ENCODE measurements at places on chromosomes 7 and 10. TPM values are rescaled to one million over a fixed set of nuclear protein-coding genes. Genes with fewer than 3 reads are reported as not detected.

DNA sequence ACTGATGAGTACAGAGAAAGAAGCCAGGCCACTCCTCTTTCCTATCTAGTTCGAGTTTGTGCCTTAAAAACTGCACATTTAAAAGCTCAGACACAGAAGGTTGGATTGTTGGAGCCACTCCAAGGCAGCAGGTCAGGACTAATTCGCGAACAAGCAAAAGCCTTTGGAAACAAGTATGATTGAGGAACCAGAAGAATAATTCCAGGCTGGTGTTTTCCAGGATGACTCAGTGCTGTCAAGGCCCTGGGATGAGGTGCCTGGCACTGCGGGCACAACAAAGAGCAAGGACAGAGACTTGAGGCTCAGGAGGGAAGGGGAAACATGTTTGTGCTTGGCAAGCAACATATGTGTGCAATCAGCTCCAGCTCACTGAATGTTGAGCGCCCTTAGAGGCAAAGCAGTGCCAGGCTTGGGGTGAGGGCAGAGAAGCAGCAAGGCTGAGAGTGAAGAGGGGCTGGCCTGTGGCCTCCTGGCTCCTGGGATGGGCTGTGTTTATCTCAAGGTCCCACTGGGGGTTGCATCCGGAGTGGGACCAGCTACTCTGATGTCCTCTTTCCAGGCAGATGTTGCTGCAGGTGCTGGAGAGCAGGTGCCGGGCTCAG is 44.1 kb downstream of the VSTM4 start:
- no peak for DNase-seq

Gene GPR158
- under 0.01 TPM for total RNA-seq

- DNase-seq = no peak
These were observed 14.1 kb upstream of the CEP41 start for GRCh38 chr7:130454959-130455358.

DNA sequence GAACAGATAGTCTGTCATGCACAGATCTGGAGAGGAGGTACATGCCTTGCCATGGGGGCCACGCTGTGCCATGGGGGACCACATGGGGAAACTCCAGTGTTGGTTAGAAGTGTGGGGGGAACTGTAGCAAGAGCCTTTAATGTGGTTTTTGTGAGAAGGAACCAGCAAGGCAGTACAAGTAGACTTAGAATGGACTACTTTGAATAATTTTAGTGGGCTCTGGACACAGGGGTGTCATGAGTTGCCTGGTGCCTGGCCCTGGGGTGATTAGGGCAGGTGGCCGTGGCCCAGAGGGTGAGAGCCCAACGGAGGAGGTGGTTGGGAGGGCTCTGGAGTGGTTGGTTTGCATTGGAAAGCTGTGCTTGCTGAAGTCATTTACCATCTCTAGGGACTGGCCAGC is 77.2 kb downstream of the CXCL12 start:
- DNase-seq = no peak

Gene PHYHIPL
- not detected for total RNA-seq

Gene CLEC2L
- total RNA-seq = not detected

Gene CALY
- total RNA-seq = not detected

Data from pulmonary artery endothelial cell (primary cell).